Progenitor cell of endocrine pancreas (in vitro differentiated cells): ENCODE measurements at places on chromosomes 1 and 21. TPM values are rescaled to one million over a fixed set of nuclear protein-coding genes. Genes with fewer than 3 reads are reported as not detected.
A peak's percentile ranks its signal among the peaks of the same experiment; 100 is the strongest.

DNA sequence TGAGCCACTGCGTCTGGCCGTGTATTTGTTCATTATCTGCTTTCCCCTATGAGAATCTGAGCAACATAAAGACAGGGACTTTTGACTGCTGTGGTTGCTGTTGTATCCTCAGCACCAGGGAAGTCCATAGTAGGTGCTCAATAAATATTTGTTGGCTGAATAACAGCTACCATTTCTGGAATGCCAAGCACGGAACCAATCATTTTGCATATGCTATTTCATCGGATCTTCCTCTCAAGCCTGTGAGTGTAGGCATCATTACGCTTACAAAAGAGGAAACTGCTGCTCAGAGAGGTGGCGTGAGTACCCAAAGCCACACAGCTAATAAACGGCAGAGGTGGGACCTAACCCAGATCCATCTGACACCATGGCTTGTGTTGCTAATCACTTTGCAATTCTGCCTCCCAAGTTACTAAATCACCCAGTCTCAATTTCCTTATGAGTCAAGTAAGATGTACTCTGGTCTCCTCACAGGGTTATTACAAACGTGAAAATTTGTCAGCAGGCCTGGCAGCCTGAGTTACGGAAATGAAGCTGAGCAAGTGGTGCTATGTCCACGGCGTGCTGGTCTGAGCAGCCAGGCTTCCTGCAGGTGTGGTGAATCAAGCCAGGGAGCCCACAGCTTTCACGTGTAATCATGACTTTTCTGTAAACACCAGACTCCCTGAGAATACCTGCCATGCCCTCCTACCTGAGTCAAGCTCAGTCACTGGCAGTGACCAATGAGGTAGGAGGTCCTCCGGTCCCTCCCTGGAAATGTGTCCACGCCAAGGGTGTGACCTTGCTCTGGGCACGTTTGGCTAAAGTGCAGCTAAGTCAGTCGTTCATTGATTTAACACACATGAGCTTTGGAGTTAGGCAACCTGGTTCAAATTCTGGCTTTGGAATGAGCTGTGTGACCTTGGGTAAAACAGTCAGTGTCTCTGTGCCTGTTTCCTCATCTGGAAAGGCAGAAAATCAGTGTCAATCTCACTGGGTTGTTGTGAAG, 4.8 kb upstream of the RHCE start:
- no peaks in the 10 kb centered on the region for H3K36me3 ChIP-seq
- peaks cover 28% of the 10 kb centered on the region for H3K27me3 ChIP-seq
- no peak overlapping the region for H3K4me3 ChIP-seq

DNA sequence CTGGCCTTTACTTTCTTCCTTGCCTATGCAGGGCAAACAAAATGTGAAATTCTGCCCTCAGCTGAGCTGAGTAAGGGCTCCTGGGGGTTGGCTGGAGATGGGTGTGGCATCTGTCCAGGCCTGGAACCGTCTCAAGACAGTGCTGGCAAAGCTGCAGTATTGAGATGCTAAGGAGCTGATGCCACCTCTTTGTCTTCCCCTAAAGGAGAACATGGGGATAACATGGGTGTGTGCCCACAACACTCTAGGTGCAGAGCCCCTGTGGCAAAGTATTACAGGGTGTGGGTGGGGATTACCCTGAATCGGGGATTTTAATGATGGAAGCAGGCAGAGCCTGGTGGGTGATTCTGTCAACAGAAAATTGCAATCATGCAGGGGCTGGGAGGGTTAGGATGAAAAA, 2.5 kb upstream of the ST3GAL3 start:
- peaks cover 10% of the 10 kb centered on the region for H3K36me3 ChIP-seq
- H3K4me3 ChIP-seq = no peak overlapping the region
- no peaks in the 10 kb centered on the region for H3K27me3 ChIP-seq
- H3K27ac ChIP-seq = no peak overlapping the region
- peaks cover 9% of the 10 kb centered on the region for H3K4me1 ChIP-seq
- no peak for DNase-seq

- peaks cover 30% of the 10 kb centered on the region for H3K4me1 ChIP-seq
- H3K27ac ChIP-seq = peak overlapping the region; percentile 13
- H3K36me3 ChIP-seq = peaks cover 16% of the 10 kb centered on the region
- H3K4me3 ChIP-seq = peak overlapping the region; percentile 32
- no peaks in the 10 kb centered on the region for H3K27me3 ChIP-seq
These were observed 22.8 kb upstream of the SLC45A3 start for GRCh38 chr1:205703072-205703471.

DNA sequence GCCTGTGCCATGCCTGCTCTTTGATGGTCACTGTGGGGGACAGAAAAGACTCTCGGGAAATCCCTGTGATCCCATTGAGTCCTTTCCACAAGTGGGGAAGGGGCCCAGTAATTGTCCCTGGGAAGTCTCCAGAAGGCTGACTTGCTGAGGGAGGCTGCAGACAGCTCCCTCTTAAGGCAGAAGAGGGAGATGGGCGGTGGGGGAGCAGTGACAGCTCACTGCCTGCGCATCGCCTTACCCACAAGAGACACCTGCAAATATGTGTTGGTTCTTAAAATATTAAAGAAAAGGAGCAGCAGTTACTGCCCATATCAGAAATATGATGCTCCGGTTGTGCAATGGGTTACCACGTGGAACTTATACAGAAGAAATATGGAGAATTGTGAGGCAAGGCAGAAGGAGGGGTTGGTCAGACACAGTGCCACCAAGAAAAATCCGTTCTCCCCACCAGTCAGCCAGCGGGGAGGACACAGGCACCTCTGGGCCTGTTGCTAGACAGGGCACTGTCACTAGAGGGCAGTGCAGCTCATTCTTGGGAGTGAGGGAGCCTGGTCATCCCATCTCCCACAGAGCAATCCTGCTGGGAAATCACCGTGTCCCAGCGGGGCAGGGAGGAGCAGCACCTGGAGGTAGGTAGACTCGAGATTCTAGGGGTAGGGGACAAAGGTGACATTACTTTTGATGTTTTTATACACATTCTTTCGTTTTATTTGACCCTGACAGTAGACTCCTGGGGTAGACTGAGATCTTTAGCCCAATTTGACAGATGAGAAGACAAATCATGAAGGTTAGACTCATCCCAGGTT, 6.9 kb upstream of the CAMK1G start:
- H3K4me3 ChIP-seq = no peak overlapping the region
- peaks cover 37% of the 10 kb centered on the region for H3K27me3 ChIP-seq
- DNase-seq = peak; percentile 82
- no peak overlapping the region for H3K27ac ChIP-seq
- no peaks in the 10 kb centered on the region for H3K4me1 ChIP-seq

DNA sequence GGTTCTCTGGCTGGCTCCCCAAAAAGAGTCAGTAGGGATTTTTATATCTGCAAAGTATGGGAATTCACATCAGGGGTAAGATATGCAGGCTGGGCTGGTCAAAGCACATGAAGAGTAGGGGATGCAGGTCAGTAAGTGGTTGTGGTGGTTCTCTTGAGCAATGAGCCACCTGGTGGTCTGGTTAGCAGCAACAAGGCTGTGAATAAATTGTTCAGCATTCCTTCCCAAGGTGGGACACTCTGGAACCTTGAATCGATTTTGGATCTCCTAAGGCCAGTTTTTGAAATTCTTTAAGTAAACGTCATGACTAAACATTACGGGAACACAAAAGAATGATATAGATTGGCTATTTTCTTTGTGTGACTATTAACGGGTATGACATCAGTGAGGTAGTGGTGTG, 563.0 kb upstream of the NEGR1 start:
- no peak overlapping the region for H3K4me3 ChIP-seq
- H3K27me3 ChIP-seq = no peaks in the 10 kb centered on the region
- peak overlapping the region; percentile 31 for H3K27ac ChIP-seq
- DNase-seq = no peak

GRCh38 chr1:213383465-213383864, 332.4 kb downstream of the RPS6KC1 start:
- no peak overlapping the region for H3K4me3 ChIP-seq
- no peaks in the 10 kb centered on the region for H3K36me3 ChIP-seq
- no peaks in the 10 kb centered on the region for H3K27me3 ChIP-seq
- peaks cover 16% of the 10 kb centered on the region for H3K4me1 ChIP-seq
- no peak for DNase-seq

- peaks cover 18% of the 10 kb centered on the region for H3K4me1 ChIP-seq
- no peaks in the 10 kb centered on the region for H3K36me3 ChIP-seq
These were observed 66.1 kb upstream of the PLA2G4A start for GRCh38 chr1:186762653-186763052.

GRCh38 chr1:21530368-21531016, 21.3 kb downstream of the ALPL start:
- H3K4me1 ChIP-seq = peaks cover 2% of the 10 kb centered on the region
- DNase-seq = no peak
- peaks cover 17% of the 10 kb centered on the region for H3K27me3 ChIP-seq
- no peak overlapping the region for H3K27ac ChIP-seq
- no peak overlapping the region for H3K4me3 ChIP-seq

DNA sequence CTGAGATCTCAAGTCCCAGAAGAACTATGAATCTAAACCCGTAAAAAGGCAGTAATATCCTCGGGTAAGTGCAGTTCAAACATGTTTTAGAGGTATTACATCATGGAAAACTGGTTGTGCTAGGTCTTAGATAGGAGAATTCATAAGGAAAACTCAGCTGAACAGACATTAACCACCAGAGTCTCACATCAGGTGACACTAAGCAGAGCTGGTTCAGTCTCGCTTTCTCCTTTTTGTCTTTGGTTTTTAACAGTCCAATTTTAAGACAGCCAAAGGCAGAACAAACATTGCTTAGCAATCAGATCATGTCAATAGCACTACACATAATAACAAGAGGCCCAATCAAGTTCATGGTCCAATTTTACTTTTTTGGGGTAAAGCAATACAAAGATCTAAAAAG, 63.1 kb upstream of the MUTYH start:
- no peak for DNase-seq
- H3K27me3 ChIP-seq = no peaks in the 10 kb centered on the region
- H3K36me3 ChIP-seq = no peaks in the 10 kb centered on the region
- H3K27ac ChIP-seq = no peak overlapping the region
- peaks cover 7% of the 10 kb centered on the region for H3K4me1 ChIP-seq

DNA sequence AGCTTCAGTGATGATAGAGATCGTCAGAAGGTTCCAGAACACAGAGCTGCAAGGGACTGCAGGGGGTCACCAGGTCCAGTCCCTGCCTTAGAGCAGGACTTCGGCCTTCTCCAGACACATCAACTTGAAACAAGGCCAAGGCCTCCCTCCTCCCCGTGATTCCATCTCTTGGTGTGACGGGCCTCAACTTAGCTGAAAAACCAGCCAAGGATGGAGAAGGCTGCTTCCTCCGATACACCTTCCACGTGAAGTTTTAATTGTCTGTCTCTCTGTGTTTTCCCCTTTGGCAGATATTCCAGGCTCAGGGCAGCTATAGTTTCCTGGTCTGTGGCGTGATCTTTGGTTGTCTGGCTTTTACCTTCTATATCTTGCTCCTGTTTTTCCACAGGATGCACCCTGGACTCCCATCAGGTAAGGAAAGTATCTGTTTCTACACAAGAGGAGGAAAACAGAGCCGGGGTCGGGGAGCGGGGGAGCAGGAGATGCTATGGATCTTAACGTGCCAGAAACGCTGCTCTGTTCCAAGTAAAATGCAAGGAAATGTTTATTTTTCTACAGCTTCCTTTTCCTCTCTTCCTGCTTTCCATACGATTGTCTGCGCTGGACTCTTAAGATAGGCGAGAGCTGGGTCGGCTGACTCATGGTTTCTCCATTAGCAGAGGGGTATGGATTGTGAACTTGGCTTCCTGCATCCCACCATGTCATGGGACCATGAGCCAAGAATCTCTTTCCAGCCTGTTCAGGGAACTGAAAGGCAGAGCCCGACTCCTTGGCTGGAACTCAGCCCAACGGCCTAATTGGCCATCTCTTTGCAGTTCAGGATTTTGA, 32.8 kb downstream of the ELK4 start:
- peaks cover 15% of the 10 kb centered on the region for H3K4me1 ChIP-seq
- peaks cover 10% of the 10 kb centered on the region for H3K36me3 ChIP-seq
- no peaks in the 10 kb centered on the region for H3K27me3 ChIP-seq
- DNase-seq = no peak
- H3K4me3 ChIP-seq = no peak overlapping the region
- H3K27ac ChIP-seq = no peak overlapping the region

GRCh38 chr1:154186177-154186576, 5.7 kb downstream of the TPM3 start:
- H3K4me3 ChIP-seq = no peak overlapping the region
- peak overlapping the region; percentile 89 for H3K27ac ChIP-seq
- peak; percentile 48 for DNase-seq
- no peaks in the 10 kb centered on the region for H3K36me3 ChIP-seq

- peaks cover 4% of the 10 kb centered on the region for H3K4me1 ChIP-seq
- no peak overlapping the region for H3K27ac ChIP-seq
- H3K4me3 ChIP-seq = no peak overlapping the region
- peaks cover 24% of the 10 kb centered on the region for H3K27me3 ChIP-seq
- DNase-seq = no peak
- no peaks in the 10 kb centered on the region for H3K36me3 ChIP-seq
These were observed 62.6 kb upstream of the ATP2B4 start for GRCh38 chr1:203564024-203564423.

GRCh38 chr21:39159342-39160063, 23.7 kb downstream of the PSMG1 start:
- peaks cover 3% of the 10 kb centered on the region for H3K27me3 ChIP-seq
- peaks cover 4% of the 10 kb centered on the region for H3K4me1 ChIP-seq
- no peak for DNase-seq
- H3K4me3 ChIP-seq = no peak overlapping the region
- H3K36me3 ChIP-seq = no peaks in the 10 kb centered on the region

- H3K27ac ChIP-seq = peak overlapping the region; percentile 18
- H3K27me3 ChIP-seq = no peaks in the 10 kb centered on the region
- H3K4me3 ChIP-seq = no peak overlapping the region
- no peak for DNase-seq
- peaks cover 69% of the 10 kb centered on the region for H3K4me1 ChIP-seq
These were observed 7.4 kb downstream of the PTPRF start for GRCh38 chr1:43538143-43538487.

DNA sequence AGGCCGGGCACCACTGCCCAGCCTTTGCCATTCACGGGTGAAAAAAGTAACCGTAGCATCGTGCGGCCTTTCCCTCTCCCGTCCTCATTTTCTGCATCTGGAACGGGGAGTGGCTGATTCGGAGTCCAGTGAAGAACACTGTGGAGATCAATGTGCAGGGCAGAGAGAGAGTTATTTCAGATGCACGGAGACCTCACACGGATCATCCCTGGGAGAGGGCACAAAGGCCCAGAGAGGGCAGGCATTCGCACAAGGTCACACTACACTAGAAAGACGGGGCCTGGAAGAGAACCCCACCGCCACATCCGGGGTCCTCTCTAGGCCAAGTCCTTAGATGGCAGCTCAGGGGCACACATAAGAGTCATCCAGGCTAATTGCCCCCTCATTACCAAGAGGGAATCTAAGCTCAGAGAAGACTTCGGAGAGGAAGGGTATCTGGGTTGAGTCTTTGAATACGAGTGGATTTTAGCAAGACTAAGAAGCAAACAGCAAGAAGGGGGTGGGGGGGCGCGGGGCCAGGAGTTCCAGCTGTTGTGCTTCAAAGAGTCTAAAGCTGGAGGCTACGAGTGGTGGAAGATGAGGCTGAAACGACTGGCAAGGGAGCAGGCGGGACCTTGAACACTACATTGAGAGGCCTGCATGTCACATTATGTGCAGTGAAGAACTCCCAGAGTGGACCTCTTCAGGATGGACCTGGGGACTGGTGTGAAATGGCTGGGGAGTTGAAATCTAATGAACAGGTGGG, 857 bp downstream of the GPX7 start:
- H3K4me1 ChIP-seq = peaks cover 11% of the 10 kb centered on the region
- peak overlapping the region; percentile 63 for H3K27ac ChIP-seq
- peaks cover 12% of the 10 kb centered on the region for H3K36me3 ChIP-seq
- peaks cover 29% of the 10 kb centered on the region for H3K27me3 ChIP-seq
- no peak for DNase-seq
- H3K4me3 ChIP-seq = peak overlapping the region; percentile 73

RSPH1 gene
- 4.4 and 7.1 TPM in 2 replicates for total RNA-seq

SYTL1 gene
- 9.4 and 15.5 TPM in 2 replicates for total RNA-seq

TMEM61 gene
- 0.53 and 1.3 TPM in 2 replicates for total RNA-seq

BCAN gene
- total RNA-seq = not detected in 2 replicates

SH2D1B gene
- total RNA-seq = not detected in 2 replicates

FLG2 gene
- not detected in 2 replicates for total RNA-seq

RGS1 gene
- total RNA-seq = 0.26 and 0.42 TPM in 2 replicates

CHRM3 gene
- 2.0 and 3.0 TPM in 2 replicates for total RNA-seq

DIO1 gene
- 1.1 and 1.3 TPM in 2 replicates for total RNA-seq

ST7L gene
- total RNA-seq = 21.2 and 26.3 TPM in 2 replicates
